ENCODE measurements at places on chromosomes 5 and 9. TPM values are rescaled to one million over a fixed set of nuclear protein-coding genes. Genes with fewer than 3 reads are reported as not detected.

PCDHB2 gene
- 1.8 TPM for total RNA-seq

GIN1 gene
- total RNA-seq, result 5.0 TPM

GRCh38 chr9:33452828-33453271, 5.5 kb upstream of the AQP3 start:
- no peak for DNase-seq

DNA sequence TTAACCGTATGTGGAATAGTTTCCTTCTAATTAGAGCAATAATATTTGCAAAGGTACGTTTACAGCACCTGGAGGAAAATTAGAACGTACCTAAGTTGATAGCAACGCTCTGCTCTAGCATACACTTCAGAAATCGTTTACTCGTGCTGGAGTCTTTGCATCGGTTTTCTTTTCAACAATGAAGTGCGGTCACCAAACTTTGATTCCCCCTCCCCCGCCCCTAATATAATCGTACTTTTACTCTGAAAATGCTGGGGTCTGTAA, 506 bp downstream of the ADAMTS19 start:
- DNase-seq, result no peak

DDX4 gene
- not detected for total RNA-seq

All from right atrium auricular region (tissue), 2 donors.